ENCODE measurements at places on chromosomes 2 and 18.

DNA sequence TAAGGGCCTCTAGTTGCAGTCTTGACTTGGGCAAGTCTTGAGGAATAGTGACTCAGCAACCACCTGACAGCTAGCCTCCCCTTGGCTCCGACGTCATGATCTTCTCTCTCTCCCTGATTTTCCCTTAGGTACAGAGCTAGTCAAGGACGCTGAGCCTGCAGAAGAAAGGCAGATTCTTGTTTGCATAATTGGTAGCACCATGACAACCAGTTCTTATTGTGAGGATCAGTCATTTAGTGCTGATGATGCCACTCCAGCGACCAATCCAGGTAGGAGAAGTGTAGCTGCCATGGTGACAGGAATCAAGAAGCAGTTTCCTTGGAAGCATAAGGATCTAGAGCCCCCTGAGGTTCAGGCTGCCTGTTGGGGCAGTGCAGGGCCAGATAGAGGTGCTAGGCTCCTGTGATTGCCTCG, 2.8 kb upstream of the RESP18 start:
- no peak for DNase-seq

GRCh38 chr2:242063850-242064249, 194.3 kb downstream of the RTP5 start:
- DNase-seq: no peak

DNA sequence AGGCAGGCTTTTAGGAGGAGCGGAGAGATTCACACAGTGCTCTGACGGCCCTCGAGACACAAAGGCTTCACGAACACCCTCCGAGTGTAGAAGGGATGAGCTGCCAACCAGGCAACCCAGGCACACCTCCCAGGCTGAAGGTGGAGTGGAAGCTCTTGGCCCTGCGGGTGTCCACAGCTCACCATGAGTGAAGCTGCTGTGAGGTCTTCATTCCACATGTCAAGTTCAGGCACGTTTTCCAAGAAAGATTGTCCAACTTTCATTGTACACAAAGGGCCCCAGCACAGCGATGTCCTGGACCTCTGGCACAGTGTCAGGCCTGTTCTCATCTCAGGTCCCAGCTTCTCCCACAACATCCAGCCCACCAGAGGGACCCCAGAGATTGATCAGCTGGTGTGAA, 13.4 kb downstream of the PARD6G start:
- DNase-seq: no peak

DNA sequence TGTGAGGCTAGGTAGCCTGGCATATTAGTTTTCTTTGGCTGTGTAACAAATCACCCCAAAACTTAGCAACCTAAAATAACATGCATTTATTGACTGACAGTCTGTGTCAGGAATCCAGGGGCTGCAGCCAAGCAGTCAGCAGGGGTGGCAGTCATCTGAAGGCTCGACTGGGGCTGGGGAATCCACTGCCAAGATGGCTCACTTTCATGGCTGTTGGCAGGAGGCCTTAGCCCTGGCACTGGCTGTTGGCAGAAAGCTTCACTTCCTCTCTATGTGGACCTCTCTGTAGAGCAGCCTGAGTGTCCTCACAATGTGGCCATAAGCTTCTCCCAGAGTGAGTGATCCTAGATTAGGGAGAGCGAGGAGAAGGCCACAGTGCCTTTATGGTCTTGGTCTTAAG, 78.0 kb downstream of the LTBP1 start:
- no peak for DNase-seq

DNA sequence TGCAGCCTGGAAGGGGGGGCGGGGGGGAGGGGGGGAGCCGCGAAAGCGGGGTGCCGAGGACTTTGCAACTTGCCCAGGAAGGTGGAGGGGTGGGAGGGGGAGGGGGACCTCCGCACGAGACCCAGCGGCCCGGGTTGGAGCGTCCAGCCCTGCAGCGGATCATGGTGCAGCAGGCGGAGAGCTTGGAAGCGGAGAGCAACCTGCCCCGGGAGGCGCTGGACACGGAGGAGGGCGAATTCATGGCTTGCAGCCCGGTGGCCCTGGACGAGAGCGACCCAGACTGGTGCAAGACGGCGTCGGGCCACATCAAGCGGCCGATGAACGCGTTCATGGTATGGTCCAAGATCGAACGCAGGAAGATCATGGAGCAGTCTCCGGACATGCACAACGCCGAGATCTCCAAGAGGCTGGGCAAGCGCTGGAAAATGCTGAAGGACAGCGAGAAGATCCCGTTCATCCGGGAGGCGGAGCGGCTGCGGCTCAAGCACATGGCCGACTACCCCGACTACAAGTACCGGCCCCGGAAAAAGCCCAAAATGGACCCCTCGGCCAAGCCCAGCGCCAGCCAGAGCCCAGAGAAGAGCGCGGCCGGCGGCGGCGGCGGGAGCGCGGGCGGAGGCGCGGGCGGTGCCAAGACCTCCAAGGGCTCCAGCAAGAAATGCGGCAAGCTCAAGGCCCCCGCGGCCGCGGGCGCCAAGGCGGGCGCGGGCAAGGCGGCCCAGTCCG, 540 bp downstream of the SOX11 start:
- no peak for DNase-seq

GRCh38 chr18:50297621-50298442, 10.3 kb upstream of the CXXC1 start:
- DNase-seq: peak; percentile 53

DNA sequence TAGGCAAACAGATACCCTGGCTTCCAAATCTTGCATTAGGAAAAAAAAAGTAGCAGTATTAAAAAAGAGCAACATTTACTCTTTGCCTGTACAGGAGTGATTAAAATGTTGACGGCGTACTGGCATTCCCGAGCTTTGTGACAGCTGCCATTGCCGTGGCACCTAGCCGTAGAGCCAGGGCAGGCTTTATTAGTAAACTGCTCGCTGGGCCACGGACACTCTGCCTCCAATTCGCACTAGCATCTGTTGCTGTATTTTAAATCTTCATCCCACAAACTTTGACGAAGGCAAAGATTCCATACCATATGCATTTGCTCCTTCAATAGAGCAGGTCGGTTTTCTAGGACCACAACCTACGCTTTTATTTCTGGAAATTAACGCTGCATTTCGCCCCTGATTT, 44.5 kb upstream of the EPHA4 start:
- no peak for DNase-seq

- DNase-seq: no peak
These were observed 438.7 kb upstream of the SALL3 start for GRCh38 chr18:78540636-78541529.

- DNase-seq: no peak
These were observed 21.9 kb downstream of the EVA1A start for GRCh38 chr2:75538521-75539490.

- peak; percentile 74 for DNase-seq
These were observed 7.7 kb upstream of the COL6A3 start for GRCh38 chr2:237421542-237422116.

DNA sequence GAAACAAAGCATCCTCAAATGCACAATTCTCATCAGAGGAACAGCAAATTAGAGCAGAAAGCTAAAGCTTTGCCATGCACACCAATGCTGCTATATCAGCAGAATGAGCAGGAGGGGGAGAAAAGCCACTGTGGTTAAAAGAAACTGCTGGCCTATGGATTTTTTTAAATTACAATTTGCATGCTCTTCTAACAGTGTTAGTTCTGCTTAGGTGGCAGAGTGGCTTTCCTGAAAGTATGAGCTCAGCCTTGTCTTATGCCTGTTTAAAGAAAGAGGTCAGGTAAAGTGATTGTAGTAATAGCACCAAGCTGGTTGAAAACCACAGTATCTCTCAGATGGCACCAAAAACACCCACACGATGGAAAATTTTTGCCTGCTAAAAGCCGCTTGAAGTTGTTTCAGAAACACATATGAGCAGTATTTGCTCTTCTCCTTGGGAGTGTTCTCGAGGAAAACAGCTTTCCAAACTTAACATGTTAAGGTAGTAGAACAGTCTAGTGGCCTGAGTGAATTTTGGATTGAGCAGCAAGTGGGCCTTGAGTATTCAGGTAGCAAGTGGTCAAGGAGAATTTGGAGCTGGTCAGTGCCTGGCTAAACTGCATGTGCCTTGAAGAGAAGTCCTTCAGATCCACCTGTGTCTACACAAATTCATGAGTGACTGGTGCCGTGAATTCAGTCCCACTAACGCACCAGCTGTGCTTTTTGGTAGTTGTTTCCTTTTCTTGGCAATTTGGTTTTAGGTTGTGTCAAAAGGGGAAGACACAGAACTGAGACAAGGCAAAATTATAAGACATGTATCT, 19.6 kb upstream of the NDUFV2 start:
- no peak for DNase-seq

GRCh38 chr2:190950566-190950991, 63.4 kb downstream of the STAT1 start:
- DNase-seq: no peak

GRCh38 chr2:59034837-59035236, 793.7 kb upstream of the FANCL start:
- no peak for DNase-seq

DNA sequence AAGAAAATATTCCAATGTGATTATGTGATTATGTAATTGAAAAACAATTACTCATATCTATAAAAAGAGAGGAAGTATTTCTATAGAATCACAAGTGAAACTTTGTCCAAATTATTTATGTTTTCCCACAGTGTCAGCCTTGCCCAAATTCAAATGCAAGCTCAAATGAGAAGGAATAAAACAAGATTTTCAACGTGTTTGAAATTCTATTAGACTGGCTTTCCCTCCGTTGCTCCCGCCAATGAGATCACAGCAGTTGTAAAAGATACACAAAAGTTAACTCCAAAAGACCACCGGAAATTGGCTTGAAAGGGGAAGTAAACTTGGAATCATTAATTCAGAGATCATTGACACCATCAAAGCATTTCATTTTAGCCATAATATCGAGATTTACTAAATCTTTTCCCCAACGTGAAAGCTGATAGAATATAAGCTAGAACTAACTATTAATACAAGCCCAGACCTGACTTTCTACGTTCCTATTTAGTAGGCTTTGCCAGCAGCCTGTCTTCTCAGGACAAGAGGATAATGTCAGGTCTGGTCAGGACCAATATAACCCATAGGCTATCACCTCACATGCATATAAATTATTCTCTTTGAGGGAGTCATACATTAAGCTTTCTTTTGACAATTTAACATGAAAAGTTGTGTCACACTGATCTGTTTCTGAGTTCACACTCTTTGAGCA, 222.6 kb upstream of the CHAC2 start:
- DNase-seq: no peak

DNA sequence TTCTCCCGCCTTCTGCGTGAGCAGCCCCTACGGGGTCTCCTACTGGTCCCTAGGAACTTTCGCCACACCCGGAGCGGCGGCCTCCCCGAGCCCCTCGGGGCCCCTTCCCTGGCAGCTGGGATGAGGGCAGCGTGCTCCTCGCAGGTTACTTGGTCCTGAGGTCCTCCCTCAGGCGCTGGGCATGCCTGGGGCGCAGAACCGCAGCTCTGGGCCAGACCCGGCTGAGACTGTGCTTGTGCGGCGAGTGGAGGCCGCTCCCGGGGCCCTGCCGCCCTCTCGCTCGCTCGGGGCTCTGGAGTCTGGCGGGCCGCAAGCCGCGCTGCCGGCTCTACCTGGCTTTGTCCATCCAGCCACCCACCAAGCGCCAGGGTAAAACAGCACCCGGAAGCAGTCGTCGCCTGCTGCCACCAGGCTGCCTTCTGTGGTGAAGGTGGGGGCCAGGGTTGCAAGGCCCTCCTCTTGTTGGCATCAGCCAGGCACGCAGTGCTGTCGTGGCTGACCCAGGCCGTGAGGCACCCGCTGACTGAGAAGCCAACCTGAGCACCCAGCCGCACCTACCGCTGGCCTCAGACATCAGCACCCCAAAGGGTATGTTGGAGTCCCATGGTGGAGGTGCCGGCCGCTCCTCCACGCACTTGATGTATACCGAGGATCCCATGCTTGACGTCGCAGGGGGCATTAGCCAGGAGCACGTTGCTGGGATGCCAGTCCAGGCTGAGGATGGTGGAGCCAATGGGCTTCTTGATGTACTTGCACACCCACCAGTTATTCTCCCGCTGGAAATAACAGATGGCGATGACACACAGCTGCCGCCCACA, 46.1 kb upstream of the PTH2R start:
- DNase-seq: no peak

GRCh38 chr18:7921938-7922587, 354.9 kb downstream of the PTPRM start:
- no peak for DNase-seq
